ENCODE measurements at places on chromosomes 3 and 15.

DNA sequence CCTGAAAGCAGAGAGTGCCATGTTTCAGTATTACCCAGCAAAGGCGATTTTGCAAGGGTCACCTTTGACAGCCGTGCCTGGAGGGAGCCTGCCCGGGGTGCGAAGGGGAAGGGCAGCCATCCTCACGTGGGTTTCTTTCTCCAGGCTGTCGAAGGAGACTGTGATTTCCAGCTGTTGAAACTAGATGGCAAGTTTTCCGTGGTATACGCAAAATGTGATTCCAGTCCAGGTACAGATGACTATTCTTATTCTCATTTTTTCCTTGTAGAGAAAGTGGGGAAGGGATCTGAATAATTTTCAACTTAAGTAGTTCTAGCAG, 3.4 kb downstream of the AHSG start:
- no peak for DNase-seq

DNA sequence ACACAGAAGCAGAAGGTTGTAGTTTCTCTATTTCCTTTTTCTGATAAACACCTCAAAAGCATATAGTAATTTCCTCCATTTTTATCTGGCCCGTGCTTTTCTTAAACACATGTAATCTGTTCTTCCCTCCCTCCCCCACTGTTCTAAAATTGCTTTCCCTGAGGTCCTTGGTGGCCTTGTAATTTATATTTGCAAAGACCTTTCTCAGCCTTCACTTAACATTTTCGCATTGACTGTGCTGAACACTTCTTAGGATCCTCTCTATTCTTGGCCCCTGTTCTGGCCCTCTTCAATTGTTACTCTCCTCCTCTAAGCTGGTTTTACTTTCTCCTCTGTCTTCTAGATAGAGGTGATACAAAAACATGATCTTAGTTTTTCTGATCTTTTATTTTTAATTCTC, 28.3 kb downstream of the GAP43 start:
- no peak for DNase-seq

GRCh38 chr3:115982629-115983028, 359.3 kb downstream of the GAP43 start:
- DNase-seq, result no peak

DNA sequence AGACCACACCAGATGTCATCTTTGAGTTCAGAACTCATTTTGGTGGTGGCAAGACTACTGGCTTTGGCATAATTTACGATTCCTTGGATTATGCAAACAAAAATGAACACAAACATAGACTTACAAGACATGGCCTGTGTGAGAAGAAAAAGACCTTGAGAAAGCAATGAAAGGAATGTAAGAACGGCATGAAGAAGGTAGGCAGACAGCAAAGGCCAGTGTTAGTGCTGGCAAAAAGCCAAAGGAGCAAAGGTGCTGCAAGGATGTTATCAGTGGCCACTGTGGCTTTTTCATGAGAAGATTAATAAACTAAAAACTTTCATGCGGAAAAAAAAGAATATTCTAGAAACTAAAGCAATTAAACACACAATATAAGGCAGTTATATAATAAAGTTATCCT, 21.9 kb downstream of the AAGAB start:
- DNase-seq, result no peak

DNA sequence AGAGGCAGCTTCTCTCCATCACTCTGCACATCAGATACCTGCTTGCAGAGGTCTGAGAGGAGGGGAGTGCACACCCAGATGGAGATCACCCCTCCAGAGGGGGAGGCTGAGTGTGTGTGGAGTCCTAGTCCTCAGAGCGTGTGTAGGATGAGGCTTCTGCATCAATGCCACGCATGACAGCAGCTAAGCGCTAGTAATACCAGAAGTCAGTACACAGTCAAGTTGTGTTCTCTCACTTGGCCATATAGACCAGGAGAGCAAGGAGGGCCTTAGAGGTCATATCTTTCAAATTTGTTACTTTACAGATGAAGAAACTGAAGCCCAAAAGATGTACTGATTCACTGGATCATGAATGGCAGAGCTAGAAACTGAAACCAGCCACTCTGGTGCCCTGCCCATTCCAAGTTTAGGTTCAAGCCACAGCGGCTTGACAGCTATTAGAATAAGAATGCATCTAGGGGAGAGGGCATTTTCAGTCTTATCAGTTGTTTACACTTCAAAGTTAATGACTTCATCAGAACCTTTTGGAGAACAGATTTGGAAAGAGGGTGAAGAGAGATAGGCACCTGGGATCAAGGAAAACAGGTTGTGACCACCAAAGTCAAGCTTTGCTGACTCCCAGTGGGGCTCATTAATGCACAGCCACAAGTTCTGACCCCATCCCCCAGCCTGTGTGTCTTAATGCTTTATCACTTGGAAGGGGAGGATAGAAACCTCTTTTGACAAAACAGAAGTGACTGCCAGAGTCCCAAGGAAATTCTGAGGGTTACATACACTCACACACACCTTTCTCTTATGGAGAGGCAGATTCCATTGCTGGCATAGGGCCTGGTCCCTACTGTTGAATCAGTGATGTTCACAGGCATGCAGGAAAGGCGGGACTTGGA, 310.3 kb downstream of the CHST2 start:
- DNase-seq, result no peak

DNA sequence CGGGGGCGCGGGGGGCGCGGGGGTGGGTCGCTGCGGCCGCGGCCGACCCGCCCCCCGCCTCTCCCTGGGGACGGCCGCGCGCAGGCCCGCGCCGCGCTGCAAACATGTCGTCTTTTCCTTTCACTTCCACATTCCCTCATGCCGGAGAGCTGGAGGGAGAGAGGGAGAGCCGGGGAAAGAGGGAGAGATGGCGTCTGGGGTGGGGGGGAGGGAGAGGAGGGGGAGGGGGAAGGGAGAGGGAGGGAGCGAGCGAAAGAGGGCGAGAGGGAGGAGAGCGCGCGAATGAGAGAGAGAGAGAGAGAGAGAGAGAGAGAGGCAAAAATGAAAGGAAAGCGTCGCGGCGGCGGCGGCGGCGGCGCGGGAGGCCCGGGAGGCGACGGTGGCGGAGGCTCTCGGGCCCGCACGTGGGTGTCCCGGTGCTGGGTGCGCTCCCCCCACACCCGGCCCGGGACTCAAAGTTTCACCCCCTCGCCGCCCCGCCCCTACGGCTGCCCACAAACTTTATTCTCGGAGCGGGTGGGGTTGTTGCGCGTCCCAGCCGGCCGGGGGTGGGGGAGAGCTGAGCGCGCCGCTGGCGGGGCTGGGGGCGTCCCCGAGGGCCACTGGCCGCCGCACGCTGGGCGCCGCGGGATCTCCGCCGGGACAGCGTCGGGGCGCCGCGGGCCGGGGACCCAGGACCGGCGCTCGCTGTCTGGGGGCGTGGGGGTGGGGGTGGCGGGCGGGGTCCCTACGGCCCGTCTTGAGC, 731 bp downstream of the ZNF710 start:
- peak; percentile 58 for DNase-seq

- peak; percentile 90 for DNase-seq
Measured at GRCh38 chr3:170809007-170809974, 60.7 kb downstream of the RPL22L1 start.

DNA sequence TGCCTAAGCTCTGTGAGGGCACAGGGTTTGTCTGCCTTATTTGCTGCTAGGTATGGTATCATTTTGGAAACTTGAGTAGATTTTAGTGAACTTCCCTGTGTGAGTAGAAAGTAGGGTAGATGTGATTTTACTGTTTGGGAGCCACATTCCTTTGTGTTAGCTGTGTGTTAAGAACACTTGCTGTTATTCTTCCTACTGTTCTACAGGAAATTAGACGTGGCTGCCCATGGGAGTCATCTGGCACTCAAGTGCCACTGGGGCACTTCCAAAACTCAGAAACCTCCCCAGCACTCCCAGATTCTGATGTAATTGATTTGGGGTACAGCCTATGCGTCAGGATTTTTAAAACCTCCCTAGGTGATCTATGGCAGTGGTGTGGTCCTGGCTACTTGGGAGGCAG, 369.9 kb upstream of the C2CD4B start:
- no peak for DNase-seq

GRCh38 chr15:50247819-50248655, 17.5 kb downstream of the HDC start:
- no peak for DNase-seq

- no peak for DNase-seq
Measured at GRCh38 chr15:57607570-57608000, 15.9 kb downstream of the MYZAP start.

- DNase-seq, result no peak
Measured at GRCh38 chr3:9754678-9755077, 4.9 kb downstream of the OGG1 start.

DNA sequence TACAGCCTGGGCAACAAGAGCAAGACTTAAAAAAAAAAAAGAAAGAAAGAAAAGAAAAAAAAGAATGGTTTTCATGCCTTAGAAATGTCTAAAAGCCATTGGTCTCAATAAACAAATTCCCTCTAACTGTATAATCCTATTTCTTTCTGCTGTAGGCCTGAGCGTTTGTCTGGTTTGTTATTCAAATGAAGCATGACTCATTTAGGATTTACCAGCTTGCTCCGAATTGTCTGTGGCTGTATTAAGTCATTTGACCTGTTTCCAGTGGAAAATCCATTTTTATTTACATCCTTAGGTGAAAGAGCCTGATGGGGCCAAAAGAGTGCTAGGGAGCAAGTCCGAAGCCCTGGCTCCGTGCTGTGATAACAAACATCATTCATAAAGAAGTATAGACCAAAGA, 73.8 kb downstream of the BDH1 start:
- DNase-seq, result no peak

DNA sequence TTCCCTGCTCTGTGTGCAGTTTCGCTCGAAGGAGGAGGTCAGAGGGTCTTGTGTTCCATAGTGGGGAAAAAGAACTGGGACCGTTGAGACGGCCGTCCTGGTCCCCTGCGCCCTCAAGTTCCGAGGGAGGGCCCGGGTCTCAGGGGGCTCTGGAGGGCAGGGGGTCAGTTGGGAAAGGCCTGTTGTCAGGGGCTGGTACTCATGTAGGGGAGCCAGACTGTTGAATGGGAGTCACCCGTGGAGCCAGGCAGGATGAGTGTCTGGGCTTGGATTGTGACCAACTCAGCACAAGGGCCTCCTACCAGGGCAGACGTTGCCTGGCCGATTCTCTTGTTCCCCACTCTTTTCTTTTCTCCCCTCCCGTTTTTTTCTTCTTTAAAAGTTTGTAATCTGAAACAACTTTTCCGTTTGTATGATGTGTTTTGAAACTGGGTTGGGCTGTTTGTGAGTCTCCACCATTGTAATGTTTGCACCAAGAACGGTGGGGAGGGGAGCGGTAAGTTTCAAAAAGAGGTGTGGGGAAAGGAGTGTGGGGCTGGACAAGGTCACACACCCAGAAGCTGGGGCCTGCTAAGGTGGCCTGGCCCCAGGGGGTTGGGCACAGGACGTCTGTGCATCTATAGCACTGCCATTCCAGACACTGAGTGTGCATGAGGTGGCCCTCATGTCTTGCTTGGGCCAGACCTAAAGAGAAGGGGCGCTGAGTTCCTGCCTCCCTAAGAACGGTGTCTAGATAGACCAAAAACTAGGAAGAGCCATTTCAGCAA, 1.1 kb downstream of the CMTM7 start:
- DNase-seq, result no peak

DNA sequence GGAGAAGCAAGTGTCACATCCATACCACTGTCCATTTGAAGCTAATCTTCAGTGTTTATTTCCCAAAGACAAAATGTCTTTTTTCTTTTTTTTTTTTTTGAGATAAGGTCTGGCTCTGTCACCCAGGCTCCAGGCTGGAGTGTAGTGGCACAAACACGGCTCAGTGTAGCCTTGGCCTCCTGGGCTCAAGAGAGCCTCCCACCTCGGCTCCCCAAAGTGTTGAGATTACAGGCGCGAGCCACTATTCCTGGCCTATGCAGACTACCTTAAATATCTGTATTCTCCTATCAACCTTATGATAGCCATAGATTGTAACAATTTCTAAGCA, 27.7 kb upstream of the VPS33B start:
- no peak for DNase-seq

- no peak for DNase-seq
Measured at GRCh38 chr3:31968927-31969418, 12.1 kb downstream of the OSBPL10 start.

DNA sequence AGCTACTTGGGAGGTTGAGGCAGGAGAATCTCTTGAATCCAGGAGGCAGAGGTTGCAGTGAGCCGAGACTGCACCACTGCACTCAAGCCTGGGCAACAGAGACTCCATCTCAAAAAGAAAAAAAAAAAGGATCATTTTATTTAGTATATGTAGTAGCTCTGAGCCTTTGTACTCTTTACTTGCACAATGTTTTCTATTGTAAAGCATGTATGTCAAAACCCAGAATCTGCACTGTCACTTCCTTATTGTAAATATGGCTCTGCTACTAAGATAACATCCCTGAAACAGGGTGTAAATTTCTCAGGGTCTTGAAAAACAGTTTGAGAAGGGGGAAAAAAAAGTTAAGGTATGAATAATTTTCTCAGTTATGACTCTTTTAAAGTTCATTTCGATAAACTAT, 35.1 kb downstream of the SLMAP start:
- no peak for DNase-seq

GRCh38 chr3:101074518-101074917, 81.3 kb upstream of the ABI3BP start:
- DNase-seq, result no peak

DNA sequence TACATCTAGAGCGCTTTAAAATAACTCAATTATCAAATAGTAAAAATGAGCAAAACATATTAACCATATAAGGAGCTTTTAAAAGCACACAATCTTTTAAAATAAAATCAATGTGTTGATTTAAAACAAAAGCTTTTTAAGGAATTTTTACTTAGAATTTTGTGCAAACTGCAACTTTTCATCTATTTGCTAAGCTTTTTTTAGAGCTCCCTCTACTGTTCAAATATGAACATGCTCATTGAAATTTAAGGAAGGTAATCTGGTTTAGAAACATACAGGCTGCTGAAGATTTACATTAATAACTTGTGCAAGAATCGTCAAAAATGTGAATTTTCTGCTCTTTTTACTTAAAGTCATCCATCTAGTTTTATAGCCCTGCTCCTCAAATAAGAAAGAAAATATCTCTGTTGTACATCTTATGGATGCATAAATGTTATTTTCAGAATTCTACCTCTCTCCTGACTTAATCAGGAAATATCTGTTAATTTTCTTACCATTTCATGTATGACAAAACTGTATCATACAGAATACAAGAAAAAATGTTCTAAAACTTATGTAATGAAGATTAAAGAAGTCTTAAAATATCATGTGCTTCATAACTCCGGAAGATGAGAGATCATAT, 469.4 kb upstream of the ROBO2 start:
- peak; percentile 20 for DNase-seq

DNA sequence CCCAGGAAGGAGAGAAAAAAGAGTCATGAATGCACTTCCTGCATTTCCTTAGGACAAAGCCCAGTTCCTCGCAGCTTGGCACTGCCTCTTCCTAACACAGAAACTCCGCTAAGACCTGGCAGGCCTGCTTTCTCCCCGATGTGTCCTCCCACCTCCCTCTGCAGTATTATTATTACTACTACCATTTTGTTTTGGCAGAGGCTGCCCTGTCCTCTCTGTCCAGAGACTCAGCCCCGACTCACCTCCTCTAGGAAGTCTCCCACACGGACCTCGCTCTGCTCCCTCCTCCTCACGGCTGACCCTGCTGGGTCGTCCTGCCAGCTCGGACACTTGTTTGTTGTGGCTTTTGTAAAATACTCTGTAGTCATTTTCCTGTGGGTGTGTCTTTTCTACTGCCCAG, 107.2 kb upstream of the HACD2 start:
- no peak for DNase-seq

GRCh38 chr3:135851201-135852081, 114.1 kb upstream of the PPP2R3A start:
- no peak for DNase-seq
